ENCODE measurements at places on chromosomes 3 and 15.

GRCh38 chr3:133283958-133284807 lies 115.7 kb upstream of the BFSP2 start:
- peaks cover 4% of the 10 kb centered on the region for H3K4me1 ChIP-seq
- peak; percentile 36 for DNase-seq
- no peak overlapping the region for H3K27ac ChIP-seq
- no peaks in the 10 kb centered on the region for H3K36me3 ChIP-seq
- no peak overlapping the region for H3K4me3 ChIP-seq

- H3K4me3 ChIP-seq = no peak overlapping the region
- H3K27me3 ChIP-seq = no peaks in the 10 kb centered on the region
- H3K36me3 ChIP-seq = no peaks in the 10 kb centered on the region
- no peak overlapping the region for H3K27ac ChIP-seq
- H3K4me1 ChIP-seq = no peaks in the 10 kb centered on the region
Measured at GRCh38 chr3:180278583-180279188, 241.9 kb upstream of the PEX5L start.

GRCh38 chr3:95719481-95719880 lies 1094.9 kb upstream of the EPHA6 start:
- no peak for DNase-seq
- no peaks in the 10 kb centered on the region for H3K27me3 ChIP-seq
- no peak overlapping the region for H3K4me3 ChIP-seq
- no peaks in the 10 kb centered on the region for H3K4me1 ChIP-seq

DNA sequence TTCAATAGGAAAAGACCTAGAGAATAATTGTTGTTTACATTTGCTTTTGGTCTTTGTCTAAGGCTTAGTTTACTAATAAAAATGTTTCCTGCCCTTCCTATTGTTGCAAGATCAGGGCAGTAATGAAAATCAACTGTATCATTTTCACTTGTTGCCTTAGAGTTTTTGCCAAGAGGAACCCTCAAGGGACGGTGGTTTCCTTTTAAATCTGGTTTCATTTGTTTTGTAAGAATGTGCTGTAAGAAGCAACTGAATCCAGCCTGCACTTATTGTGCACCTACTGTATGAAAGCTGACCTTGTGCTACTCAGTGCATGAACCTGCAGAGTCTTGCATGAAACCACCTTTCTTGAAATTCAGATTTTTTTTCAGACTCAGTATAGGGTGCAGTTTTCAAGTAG lies 5.3 kb downstream of the IGF1R start:
- H3K36me3 ChIP-seq = peaks cover 3% of the 10 kb centered on the region
- peaks cover 14% of the 10 kb centered on the region for H3K4me1 ChIP-seq
- no peak overlapping the region for H3K4me3 ChIP-seq
- H3K27ac ChIP-seq = no peak overlapping the region

- no peak overlapping the region for H3K4me3 ChIP-seq
- DNase-seq = peak; percentile 77
- no peaks in the 10 kb centered on the region for H3K36me3 ChIP-seq
- H3K27me3 ChIP-seq = no peaks in the 10 kb centered on the region
- peaks cover 4% of the 10 kb centered on the region for H3K4me1 ChIP-seq
- no peak overlapping the region for H3K27ac ChIP-seq
Measured at GRCh38 chr15:74378848-74379247, 11.4 kb upstream of the CYP11A1 start.

DNA sequence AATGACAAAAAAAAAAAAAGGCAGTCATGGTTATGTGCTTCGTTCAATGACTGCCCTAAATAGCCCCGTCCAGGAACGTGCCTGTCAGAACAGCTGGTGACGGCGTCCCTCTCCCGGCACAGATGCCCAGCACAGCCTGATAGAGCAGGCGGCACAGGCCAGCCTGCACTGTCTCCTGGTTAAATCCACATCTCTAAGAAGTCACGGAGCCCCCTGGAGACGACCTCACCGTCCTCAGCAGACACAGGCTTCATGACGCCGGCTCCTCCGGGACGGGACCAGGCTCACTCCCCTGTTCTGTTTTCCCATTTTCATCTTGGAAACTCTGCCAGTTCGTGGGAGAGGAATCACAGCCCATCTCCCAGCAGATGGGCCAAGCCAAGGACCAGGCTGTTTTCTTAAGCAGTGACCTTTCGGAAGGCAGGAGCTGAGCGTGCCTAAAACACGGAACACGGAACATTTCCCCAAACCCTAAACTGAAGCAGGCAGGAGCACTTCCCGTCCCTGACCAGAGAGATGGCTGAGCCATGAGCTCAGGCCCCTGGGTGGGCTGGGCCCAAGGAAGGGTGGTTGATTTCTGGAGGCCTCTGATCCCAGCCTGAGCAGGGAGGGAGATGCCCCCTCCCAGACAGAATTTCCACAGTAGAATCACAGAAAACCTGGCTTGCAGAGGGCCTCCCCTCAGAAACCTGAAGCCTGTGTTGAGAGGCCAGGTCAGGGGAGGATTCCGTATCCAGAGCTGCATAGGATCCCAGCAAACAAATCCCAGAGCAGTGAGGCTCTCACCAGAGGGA lies 35.9 kb downstream of the ADCY5 start:
- no peak overlapping the region for H3K4me3 ChIP-seq
- DNase-seq = no peak
- no peaks in the 10 kb centered on the region for H3K4me1 ChIP-seq
- no peak overlapping the region for H3K27ac ChIP-seq
- H3K27me3 ChIP-seq = peaks cover 71% of the 10 kb centered on the region

DNA sequence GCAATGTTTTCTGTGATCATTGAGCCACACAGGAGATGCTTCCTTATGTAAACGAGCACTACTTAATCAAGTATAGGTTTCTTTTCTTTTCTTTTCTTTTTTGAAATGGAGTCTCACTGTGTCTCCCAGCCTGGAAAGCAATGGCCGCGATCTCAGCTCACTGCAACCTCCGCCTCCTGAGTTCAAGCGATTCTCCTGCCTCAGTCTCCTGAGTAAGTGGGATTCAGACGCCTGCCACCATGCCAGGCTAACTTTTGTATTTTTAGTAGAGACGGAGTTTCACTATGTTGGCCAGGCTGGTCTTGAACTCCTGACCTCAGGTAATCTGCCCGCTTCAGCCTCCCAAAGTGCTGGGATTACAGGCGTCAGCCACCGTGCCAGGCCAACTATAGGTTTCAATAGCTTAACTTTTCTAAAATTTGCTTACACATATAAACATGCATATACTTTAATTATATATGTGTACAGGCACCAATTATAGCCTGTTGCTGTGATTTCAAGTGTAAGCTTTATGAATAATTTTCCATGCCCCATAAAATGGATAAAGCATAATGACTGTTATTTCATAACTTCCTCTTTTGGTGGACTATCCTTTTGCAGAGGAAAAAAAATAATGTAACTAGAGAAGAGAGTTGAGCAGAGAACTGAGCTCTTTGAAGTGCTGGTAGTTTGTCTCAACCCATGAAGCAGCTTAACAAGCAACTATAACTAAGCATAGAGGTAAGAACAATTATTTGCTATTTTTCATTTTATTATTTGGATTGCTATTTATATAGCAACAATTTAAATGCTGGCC lies 24.8 kb upstream of the MBNL1 start:
- no peaks in the 10 kb centered on the region for H3K36me3 ChIP-seq
- no peak overlapping the region for H3K27ac ChIP-seq
- no peak for DNase-seq
- H3K27me3 ChIP-seq = no peaks in the 10 kb centered on the region
- peaks cover 3% of the 10 kb centered on the region for H3K4me1 ChIP-seq
- no peak overlapping the region for H3K4me3 ChIP-seq
